AG04450 (cell line): ENCODE measurements at places on chromosomes 12 and 14.

DNA sequence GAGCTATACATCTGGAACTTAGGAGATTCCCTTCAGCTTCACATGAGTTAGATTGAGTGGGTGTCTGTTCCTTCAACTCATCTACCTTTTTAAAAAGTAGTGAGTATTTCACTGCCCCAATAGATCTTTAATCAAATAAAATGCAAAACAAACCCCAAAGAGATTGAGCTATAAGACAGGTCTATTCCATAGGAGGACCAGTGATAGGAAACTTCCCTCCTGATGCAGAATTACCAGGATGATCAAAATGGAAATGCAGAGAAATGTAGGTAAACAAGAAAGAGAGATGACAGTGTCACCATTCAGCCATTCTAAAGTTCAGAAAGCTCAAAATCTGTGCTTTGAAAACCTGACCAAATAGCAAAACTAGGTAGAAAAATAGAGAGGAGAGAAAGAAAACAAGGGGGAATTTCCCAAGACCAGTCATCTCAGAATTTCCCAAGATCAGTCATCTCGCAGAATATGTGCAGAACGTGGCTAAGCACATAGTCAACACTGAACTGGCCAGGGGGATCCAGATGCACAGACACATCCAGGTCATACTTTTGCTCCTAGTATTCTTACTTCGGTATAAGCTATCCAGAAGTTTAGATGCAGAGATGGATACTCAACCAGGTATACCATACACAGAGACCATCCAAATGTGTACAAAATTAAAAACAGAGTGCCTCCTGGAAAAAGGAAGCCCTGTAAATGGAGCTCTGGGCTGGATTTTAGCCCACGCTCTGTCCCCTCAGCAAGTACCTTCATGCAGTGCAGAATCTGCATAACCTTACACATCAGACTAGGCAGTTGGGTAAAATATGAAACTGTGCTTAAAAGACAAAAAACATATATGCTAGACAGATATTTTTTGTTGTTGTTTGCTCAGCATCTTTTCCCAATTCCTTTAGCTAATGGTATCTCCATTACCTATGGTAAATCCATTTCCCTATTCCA is 27.4 kb downstream of the SLC41A2 start:
- no peak for DNase-seq

GRCh38 chr12:16492240-16492639 is 113.7 kb downstream of the LMO3 start:
- DNase-seq: no peak

- no peak for DNase-seq
Measured at GRCh38 chr12:125645724-125646123, 580.5 kb downstream of the AACS start.

- no peak for DNase-seq
Measured at GRCh38 chr14:54451961-54452360, 10.8 kb upstream of the CNIH1 start.

DNA sequence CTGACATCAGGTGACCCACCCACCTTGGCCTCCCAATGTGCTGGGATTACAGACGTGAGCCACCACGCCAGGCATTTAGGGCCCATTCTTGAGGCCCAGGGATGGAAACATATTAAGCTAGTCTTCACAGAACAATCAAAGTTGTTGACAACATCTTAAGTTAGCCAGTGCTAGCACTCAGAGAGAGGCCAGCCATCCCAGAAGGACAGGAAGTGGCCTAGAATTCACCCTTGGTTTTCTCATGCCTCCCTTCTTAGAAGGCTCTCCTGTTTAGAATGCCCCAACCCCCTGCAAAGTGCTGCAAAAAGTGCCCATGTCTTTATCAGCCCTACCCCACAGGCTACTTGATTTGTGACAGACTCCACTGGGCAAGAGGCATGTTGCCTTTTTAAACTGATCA is 12.1 kb upstream of the OR6J1 start:
- DNase-seq: no peak

DNA sequence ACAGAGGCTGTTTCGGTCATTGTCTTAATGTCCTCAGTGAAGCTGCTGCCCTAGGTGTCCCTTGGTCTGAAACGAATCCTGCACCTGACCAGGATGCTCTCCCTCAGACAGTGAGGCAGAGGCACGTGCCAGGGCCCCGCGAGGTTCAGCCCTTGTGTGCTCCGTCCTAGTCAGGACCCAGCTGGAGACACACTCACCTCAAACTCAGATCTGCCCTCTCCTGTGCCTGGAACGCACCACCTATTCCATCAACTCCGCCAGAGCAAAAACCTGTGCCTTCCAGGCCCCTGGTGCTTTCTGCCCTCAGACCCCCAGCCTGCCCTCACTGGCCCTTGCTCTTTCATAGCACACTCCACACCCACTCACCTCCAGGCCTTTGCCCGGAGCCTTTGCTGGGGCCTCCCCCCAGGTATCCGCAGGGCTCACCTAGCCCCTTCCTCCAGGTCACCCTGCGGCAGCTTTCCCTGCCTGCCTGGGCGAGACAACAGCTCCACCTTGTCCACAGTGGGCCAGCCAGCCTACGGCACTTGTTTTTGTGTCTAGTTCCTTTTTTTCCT is 150.6 kb downstream of the BCL11B start:
- no peak for DNase-seq

- no peak for DNase-seq
Measured at GRCh38 chr12:101789171-101789570, 41.6 kb downstream of the GNPTAB start.
